ENCODE measurements at places on chromosomes 1 and 21. TPM values are rescaled to one million over a fixed set of nuclear protein-coding genes. Genes with fewer than 3 reads are reported as not detected.

Gene LINGO4
- total RNA-seq = not detected

Gene XPR1
- 29.5 TPM for total RNA-seq

Gene S100A5
- total RNA-seq = 1.9 TPM

Gene CD164L2
- total RNA-seq = not detected

Gene CDCA8
- 44.5 TPM for total RNA-seq

Gene CRNN
- total RNA-seq = not detected

Gene SPAG17
- total RNA-seq = not detected

Gene SLC44A5
- total RNA-seq = 0.04 TPM

Gene C1orf21
- 8.2 TPM for total RNA-seq

Gene CELA2B
- total RNA-seq = not detected

Gene BRINP2
- total RNA-seq = 0.27 TPM

Gene LAPTM5
- 0.22 TPM for total RNA-seq

Gene CELA3B
- not detected for total RNA-seq

Gene OR6K3
- total RNA-seq = not detected

Gene TOMM20
- 114 TPM for total RNA-seq

Gene LCE1E
- total RNA-seq = not detected

Gene EFNA3
- 13.5 TPM for total RNA-seq

Gene INAVA
- 37.8 TPM for total RNA-seq

Gene GJB5
- not detected for total RNA-seq

Gene DDAH1
- 9.0 TPM for total RNA-seq

Gene S1PR1
- 0.22 TPM for total RNA-seq

Gene RGS16
- total RNA-seq = 0.16 TPM

Gene POLR3C
- 45.8 TPM for total RNA-seq

Gene SYPL2
- total RNA-seq = 0.17 TPM

Gene GBP1
- 0.21 TPM for total RNA-seq

Gene TEDDM1
- total RNA-seq = not detected

Gene ADAM15
- 109 TPM for total RNA-seq

Gene SLC9A1
- 23.7 TPM for total RNA-seq

Gene GBP5
- not detected for total RNA-seq

Gene TCP10L
- 0.75 TPM for total RNA-seq

Gene SYT6
- 0.31 TPM for total RNA-seq

Gene GNG12
- 74.5 TPM for total RNA-seq

Gene KTI12
- 15.2 TPM for total RNA-seq

Gene SMPDL3B
- 1.5 TPM for total RNA-seq

Gene ENO1
- 3,044 TPM for total RNA-seq

Gene CYP4A11
- not detected for total RNA-seq

Gene ANKRD65
- total RNA-seq = 0.05 TPM

Gene AGL
- 4.1 TPM for total RNA-seq

Gene MFAP2
- total RNA-seq = 1.3 TPM

Gene LRRN2
- total RNA-seq = 9.6 TPM

Gene CENPF
- 83.9 TPM for total RNA-seq

Gene GPN2
- total RNA-seq = 32.2 TPM

Gene TNFRSF9
- 3.7 TPM for total RNA-seq

Gene PLA2G2D
- total RNA-seq = not detected

Gene FRRS1
- 1.3 TPM for total RNA-seq

Gene CAMSAP2
- total RNA-seq = 25.5 TPM

Gene TRABD2B
- total RNA-seq = 4.7 TPM

Gene TXLNA
- 30.4 TPM for total RNA-seq

Gene SLC9C2
- not detected for total RNA-seq

Gene HPDL
- total RNA-seq = 2.7 TPM

Gene KCNC4
- total RNA-seq = 2.0 TPM

Gene EPHA8
- 0.04 TPM for total RNA-seq
